ENCODE measurements at places on chromosomes 6 and 20.

DNA sequence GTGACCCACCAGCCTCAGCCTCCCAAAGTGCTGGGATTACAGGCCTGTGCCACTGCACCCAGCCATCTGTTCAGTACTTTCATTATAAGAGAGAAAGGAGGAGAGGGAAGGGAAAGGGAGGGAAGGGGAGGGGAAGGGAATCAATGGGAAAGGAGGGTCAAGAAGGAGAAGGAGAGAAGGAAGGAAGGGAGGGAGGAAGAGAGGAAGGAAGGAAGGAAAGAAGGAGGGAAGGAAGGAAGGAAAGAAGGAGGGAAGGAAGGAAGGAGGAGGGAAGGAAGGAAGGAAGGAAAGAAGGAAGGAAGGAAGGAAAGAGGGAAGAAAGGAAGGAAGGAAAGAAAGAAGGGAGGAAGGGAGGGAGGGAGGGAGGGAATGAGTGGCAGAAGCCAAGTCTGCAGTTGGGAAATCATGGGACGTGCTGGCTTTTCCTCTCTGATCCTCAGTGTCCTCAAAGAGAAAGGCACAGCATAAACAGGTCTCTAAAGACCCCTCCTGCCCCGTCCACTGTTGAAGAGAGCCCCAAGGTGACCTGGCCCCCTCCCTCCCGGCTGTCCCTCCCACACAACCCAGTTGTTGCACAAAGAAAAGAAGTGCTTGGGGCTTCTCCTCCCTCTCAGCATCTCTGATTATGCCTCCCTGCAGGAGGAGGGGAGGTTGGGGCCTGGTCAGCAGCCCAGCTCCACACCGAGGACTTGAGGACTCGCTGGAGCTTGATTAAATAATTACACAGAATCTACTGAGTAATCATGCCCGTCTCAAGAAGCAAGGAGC is 69.1 kb upstream of the TOP1 start:
- no peak for DNase-seq

DNA sequence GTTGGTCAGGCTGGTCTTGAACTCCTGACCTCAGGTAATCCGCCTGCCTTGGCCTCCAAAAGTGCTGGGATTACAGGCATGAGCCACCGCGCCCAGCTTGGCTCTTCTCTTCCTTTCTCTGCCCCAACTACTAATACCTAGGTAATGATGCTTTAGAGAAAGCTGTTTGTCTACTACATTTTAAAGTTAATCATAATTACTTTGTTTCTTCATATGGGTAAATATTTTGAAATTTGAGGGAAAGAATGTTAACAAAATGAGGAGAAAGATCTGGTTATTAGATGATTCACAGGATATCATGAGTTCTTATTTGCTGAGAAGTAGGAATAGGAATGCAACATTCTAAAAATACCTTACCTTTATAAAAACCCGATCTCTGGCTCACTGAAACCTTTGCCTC is 18.4 kb upstream of the PTPRK start:
- no peak for DNase-seq

DNA sequence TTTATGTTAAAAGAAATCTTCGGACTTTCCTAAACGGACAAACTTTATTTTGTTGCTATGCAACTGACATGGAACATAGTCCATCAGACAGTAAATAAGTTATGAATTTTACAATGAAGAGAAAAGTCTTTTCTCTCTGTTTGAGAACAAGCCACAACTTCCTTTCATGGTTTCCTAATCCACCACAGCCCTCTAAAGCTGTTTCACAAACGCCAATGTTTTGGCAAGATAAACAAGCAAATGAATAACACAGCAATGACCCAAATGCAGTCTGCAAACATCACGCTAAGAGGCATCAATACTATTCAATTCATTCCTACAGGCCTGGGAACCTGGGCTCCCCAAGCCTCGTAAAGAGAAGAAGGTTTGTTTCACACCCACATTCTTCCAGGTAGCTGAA is 60.4 kb downstream of the HAO1 start:
- DNase-seq, result no peak

- no peak for DNase-seq
Observed at GRCh38 chr6:68313911-68314310, 321.2 kb upstream of the ADGRB3 start.

GRCh38 chr20:37919389-37920040 is 16.6 kb downstream of the VSTM2L start:
- DNase-seq, result no peak

DNA sequence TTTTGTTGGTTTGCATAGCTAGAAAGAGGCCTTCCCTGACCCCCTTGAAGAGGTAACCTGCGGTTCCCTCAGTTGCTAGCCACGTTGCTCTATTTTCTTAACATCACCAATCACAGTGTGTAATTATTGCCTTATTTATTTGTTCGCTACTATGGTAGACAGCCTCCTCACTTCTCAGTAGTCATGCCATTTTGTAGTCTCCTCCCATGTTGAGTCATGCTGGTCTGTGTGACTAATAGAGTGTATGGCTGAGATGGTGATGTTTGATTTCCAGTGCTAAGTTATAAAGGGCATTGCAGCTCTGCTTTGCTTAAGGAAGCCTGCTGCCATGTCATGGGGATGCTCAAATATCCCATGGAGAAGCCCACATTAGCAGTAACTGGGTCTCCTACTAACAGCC is 236.6 kb upstream of the CHD6 start:
- no peak for DNase-seq

GRCh38 chr6:13447949-13448724 is 39.3 kb downstream of the GFOD1 start:
- DNase-seq, result no peak

DNA sequence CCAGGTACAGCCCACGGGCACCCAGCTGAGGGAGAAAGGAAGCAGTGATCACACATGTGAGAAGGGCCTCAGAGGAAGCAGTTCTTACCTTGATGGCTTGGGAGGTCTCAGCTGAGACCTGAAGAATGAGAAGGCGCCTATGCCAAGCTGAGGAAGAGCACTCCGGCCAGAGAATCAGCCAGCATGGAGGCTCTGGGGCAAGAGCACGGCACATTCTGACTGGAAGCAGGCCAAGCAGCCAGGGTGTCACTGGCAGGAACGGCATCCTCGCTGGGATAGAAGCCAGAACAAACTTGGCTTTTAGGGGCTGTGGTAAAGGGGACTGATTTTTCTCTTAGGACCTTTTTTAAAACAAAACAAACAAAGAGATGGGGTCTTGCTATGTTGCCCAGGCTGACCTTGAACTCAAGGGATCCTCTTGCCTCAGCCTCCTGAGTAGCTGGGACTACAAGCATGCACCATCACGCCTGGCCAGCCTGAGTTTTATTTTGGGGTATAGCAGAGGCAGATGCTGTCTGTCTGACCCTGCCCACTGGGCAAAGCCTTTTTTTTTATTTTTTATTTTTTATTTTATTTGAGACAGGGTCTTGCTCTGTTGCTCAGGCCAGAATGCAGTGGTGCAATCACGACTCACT is 17.6 kb downstream of the GHRH start:
- DNase-seq, result no peak
